ENCODE measurements at places on chromosomes 7 and 10.

- no peak for DNase-seq
Observed at GRCh38 chr7:112199035-112199655, 7.1 kb downstream of the DOCK4 start.

DNA sequence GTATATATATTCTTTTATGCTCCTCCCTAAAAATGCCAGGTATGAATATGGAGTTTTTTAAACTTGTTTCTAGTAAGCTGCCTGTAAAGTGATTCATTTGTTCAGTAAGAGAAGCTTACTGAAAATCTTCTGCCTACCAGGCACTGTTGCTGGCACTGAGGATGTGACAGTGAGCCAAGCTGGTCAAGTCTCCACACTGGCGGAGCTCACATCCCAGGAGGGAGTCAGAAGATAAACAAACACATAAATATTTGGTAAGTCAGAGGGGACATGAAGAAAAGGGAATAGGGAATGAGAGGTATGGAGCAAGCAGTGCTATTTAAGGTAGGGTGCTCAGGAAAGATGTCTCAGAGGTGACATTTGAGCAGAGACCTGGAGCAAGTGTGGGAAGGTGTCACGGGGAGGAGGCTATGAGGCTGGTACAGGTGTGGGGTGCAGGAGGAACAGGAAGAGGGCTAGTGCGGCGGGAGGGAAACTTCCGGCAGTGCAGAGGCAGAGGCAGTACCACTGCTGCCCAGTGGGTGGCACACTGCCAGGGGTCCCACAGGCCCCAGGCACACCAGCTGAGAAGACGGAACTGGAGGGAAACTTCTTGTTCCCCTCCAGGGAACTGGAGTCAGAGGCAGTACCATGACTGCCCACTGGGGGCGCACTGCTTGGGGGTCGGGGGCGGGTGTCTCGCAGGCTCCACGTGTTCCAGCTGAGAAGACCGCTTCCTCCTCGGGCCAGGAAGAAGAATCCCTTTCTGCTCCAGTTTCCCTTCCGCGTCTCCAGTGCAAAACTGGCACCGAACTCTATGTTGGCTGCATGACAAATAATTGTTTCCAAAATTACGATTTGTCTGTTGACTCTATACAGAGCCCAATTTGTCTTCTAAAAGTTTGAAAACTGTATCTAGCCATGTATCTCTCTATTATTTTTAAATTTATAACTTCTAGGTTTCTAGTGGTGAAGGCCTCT, 161.0 kb downstream of the TEX36 start:
- no peak for DNase-seq

- DNase-seq, result no peak
Observed at GRCh38 chr7:113199841-113200240, 81.5 kb upstream of the SMIM30 start.

DNA sequence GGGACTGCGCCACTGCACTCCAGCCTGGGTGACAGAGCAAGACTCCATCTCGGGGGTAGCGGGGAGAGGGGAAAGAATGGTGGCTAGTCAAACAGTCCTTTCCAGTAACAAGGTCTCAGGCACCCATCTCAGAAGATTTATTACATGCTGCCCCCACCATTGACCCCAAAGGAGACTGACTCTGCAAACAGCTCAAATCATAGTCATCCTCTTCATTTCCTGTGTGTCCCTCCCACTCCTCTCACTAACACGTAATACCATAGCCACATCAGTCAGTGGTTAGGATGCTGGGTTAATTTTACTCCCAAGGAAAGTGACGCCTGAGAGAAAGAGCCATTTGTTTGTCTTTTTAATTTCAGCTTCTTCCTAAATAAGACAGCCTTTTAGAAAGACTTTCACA, 56.6 kb upstream of the BET1 start:
- no peak for DNase-seq

DNA sequence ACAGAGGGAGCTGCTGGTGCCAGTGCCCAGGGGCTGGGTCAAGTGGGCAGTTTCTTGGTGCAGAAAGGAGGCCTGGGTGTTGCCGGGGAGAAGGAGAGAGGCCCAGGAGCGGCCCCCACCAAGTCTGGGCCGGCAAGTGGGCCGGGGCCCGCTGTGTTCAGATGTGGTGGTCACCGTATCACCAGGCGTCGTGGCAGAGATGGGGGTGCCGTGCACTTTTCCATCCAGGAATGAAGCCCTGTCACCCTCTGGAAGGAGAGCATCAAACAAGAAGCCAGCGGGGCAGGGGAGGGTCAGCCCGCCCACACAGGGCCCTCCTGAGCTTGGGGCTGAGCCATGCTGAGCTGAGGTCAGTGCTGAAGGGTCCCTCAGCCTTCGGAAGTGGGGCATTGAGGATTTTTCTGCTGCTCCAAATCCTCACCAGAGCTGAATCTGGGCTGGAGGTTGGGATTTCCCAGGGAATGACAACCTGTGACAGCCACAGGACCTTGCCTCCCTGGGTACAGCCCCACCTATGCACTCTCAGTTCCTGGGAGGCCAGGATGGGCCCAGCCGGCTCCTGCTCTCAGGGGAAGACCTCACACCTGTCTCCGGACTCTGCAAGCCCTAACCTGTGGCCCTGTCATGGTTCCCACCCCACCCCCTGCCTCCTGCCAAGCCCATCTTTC, 27.9 kb upstream of the INPP5A start:
- no peak for DNase-seq

DNA sequence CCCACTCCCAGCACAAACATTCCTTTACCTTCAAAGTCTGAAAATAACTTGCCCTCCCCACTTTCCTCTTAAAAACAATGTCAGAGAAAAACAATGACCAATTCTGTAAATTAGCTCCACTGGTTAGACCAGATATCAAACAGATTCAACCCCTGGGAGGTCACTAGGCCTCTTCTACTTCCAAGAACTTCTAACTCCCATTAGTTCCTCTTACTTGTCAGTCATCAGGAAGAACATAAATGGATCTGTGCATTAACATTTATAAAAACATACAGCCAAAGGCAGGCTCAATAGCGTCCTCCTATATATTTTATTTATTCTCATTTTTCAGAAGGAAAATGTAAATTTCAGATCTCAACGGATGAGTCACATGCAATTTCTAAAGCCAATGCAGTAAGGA, 2.2 kb downstream of the ELAPOR2 start:
- DNase-seq, result no peak

- no peak for DNase-seq
Observed at GRCh38 chr10:44749151-44749550, 162.0 kb upstream of the TMEM72 start.

- DNase-seq, result no peak
Observed at GRCh38 chr7:131518626-131519025, 37.8 kb downstream of the PODXL start.

DNA sequence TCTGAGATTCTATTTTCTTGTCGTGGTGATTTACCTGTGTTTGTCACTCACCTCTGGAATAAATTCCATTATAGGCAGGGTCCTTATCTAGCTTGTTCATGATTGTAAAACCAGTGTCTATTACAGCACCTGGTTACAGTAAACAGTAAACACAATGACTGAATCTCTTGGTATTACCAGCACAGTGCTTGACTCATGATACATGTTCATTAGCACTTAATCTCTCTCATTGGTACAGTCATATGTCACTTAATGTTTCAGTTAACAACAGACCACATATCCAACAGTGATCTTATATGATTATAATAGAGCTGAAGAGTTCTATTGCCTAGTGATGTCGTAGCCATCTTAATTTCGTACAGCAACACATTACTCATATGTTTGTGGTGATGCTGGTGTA, 1.6 kb upstream of the TASOR2 start:
- no peak for DNase-seq

DNA sequence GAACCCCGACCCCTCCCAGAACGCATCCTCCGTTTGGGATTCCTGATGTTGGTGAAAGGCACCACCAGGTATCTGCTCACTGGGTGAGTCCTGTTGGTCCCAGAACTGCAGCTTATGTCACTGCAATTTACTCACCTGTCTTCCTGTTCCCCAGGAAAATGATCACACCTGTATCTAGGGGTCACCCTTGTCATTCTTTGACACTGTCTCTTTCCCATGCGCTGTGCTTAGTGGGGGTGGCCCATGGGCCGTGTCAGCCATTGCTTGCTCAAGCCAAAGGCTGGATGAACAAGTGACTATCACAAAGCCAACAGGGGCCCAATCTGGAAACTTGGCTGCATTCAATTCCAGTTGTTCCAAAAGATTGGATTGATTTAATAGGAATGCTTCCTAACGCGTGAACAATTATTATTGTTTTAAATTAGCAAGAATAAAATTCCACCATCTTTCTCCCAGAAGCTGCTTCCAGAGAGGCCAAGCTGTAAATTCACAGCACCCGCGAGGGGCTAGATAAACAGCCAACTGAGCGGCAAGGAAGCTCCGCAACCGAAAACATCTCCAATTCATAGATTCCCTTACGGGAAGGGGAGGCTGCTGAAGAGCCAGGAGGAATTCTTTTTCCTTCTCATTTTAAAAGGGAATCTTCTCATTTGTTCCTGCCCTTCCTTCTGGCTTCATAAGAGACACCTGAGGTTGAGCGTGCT, 134.8 kb upstream of the ZMIZ1 start:
- no peak for DNase-seq

DNA sequence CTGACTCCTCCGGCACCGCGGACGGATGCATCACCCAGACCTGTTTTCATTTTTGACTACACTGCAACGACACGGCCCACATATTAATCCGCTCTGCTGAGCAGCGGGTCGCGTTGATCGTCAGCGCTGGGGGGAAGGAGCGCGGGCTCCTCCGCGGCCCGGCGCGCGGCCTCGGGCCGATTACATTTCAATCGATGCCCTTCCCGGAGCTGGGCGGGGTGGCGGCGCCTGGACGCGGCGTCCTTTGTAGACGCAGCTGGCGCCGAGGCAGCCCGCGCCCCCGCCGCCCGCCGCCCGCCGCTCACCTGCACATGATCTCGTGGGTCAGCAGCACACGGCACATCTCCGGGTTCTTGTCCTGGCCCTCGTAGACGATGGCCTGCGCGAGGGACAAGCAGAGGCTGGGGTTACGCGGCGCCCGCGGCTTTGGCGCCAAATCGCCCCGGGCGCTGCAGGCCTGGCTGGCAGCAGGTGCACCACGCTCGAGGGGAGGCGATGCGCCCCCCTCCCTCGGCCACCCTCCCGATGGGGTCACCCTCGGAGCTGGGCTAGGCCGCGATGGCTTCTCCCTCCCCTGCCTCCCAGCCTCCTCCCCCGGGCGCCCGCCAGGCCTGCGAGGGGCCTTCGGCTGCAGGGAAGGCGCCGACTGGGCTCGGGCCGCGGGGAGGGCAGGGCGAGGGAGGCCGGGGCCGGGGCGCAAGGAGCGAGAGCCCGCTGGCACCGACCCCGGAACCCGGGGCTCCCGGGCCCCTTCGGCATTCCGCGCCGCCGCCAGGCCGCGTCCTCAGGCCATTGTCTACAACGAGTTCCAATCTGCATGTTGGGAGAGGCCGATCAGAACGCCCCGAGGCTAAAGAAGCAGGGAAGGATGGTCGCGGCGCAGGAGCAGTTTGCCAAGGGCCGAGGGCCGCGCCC, 5.2 kb downstream of the EBF3 start:
- no peak for DNase-seq

GRCh38 chr10:43260911-43261577, 5.8 kb downstream of the RASGEF1A start:
- no peak for DNase-seq

GRCh38 chr10:133341983-133342382, 5.2 kb upstream of the PRAP1 start:
- no peak for DNase-seq

- no peak for DNase-seq
Observed at GRCh38 chr10:112650588-112651030, 203.6 kb downstream of the VTI1A start.

- DNase-seq, result no peak
Observed at GRCh38 chr7:117872561-117873309, 506 bp downstream of the CTTNBP2 start.

GRCh38 chr10:101767966-101768790, 7.7 kb downstream of the FGF8 start:
- DNase-seq, result no peak

DNA sequence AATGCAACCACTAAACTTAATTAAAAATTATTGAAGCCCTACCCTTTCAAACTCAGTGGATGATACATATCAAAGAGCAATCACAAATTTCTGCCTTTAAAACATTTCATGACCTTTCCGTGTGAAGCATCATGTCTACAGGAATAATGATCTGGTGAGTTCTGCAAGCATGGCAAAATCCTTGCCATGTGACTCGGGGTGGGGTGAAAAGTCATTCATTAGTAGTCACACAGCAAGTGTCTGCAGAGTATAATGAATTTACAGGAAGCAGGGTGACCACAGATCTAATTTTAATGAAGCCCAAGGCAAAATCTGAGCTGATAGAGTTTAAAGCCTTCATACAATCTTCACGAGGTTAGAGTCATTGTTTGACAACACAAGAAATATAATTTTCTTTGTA, 351.9 kb downstream of the THSD7A start:
- no peak for DNase-seq

DNA sequence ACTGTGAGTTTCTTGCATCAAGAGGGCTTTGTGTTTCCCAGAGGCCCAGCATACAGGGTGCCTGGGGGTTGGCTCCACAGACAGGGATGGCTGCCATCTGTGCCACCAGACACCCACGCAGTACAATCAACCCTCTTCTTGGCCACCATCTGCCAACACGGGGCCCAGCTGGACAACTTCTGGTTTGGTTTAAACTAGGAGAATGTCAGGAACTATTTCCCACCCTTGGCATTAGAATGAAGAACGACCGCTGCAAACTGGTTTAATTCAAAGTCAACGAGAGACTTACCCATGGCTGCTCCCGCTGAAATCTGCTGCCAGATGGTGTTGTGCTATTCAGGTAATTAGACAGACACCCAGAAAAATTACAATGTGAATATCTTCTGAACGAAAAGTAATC, 27.8 kb downstream of the NMT2 start:
- no peak for DNase-seq

- DNase-seq, result peak; percentile 98
Observed at GRCh38 chr7:39540320-39540719, 25.9 kb upstream of the YAE1 start.

All from DMS153 (cell line).